ENCODE measurements at places on chromosomes 3 and 15.

- DNase-seq = no peak
Observed at GRCh38 chr3:195697582-195698324, 23.0 kb upstream of the MUC20 start.

GRCh38 chr15:27061739-27062138, 90.8 kb downstream of the GABRG3 start:
- DNase-seq = no peak

DNA sequence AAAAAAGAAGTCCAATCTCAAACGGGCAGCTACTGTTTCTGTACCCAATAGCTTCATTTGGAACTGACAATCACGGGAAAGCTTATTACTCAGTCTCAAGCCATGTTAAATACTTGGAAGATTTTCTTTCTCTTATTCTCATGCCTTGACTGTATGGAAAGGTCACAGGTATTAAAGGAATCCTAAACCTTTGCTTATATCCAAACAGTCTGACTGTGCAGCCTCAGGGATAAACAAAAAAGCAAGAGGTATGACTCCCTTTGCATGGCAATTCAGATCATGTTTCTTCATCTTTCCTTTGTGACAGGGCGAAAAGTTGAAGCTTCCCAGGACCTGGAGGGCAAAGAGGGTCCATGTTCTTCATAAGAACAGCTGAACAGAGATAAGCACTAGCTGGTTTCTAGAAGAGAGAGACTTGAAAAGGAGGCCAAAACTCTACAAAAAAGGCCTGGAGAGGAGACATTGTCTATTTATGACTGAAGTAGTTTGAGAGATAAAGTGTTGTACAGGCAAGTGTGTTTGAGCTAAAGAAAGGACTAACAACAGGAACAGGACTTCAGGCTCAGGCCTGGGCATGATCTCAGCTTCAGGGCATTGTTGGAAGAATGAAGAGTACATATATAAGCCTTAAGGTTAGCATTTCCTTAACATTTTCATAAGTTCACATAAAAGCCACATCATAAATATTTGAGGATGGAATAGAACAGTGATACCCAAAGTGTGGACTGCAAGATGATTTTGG, 231.0 kb upstream of the THRB start:
- DNase-seq = no peak

DNA sequence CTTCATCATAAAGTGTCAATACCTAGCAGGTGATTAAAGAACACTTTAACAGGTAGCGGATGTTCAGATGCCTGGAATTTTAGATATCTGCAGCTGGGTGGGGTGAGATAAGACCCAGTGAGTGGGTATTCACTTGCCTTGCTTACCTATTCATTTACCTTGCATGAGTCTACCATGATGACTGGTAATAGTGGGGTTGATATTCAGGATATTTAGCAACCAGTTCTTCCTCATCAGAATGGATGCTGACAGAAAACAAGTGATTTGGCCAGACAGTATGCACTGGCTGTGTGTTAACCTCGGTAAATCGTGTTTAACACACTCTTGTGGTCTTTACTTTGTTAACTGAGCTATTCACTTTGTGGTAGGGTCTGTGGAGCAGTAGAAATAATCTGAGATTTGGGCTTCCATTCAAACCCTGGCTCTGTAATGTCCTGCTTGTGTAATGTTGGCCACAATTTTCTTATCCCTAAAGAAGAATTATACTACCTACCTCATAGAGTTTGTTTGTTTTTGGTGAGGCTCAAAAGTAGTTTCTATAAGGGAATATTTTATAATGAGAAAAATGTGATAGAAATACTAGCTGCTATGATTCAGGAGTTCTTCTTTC, 391.9 kb upstream of the TBL1XR1 start:
- no peak for DNase-seq

DNA sequence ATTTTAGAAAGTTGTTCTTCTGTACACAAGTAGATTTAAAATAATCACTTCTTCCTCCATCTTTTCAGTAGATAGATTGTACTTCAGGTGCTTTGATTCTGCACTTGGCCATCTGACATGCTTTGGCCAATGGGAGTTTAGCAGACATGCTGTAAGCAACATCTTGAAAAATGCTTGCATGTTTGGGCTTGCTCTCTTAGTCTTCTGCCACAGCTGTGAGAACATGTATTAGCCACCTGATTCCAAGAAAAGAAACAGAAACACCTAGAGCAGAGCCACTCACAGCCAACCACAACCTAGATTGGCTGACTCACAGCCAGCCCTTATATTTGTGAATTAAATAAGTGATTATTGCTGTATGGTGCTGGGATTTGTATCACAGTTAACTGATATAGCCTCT, 70.2 kb upstream of the GADL1 start:
- DNase-seq = no peak

DNA sequence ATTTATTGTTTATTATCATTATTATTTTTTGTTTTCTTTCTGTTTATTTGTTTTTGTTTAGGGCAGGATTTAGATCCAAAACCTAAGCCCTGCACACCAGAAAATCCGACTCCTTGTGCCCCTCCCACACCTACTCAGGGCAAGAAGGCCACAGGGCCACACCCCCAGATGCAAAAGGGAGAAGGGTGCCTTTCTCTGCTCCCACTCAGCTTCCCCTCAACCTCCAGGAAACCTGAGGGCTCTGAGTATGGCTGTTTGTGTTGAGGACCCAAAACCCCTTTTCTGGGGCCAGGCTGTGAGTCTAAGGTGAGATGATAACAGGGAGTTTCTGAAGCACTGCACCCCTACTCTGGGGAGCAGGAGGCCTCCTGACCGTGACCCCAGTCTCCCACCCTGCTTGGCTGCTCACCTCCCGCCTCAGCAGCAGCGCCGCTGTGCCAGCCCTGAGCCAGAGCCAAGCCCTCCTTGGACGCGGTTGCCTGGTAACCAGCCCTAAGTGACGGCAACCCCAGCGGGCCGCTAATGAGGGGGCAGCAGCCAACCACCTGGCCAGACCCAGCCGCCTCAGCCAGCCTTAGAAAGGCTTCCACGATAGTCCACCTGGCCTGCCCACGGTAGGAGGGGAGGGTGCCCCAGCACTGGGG, 6.4 kb upstream of the C15orf39 start:
- no peak for DNase-seq

DNA sequence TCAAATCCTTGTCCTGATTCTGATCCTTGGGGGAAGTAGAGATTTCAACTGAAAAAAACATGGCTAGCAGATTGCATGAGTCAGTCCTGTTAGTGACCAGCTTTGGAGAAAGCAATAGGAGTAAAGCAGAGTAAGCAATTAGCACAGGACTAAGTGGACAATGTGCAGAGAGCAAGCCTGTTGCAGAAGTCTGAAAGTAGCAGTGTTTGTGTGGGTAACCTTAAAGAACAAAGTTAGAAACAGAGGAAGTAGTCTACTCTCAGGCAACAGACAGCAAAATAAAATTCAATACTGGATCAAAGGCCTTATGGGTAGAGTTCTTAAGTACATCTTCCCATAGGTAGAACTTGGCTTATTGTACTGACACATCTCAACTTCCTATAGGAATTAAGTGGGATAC, 916.8 kb downstream of the CADM2 start:
- no peak for DNase-seq

GRCh38 chr3:108097322-108098002, 6.6 kb upstream of the CD47 start:
- no peak for DNase-seq

DNA sequence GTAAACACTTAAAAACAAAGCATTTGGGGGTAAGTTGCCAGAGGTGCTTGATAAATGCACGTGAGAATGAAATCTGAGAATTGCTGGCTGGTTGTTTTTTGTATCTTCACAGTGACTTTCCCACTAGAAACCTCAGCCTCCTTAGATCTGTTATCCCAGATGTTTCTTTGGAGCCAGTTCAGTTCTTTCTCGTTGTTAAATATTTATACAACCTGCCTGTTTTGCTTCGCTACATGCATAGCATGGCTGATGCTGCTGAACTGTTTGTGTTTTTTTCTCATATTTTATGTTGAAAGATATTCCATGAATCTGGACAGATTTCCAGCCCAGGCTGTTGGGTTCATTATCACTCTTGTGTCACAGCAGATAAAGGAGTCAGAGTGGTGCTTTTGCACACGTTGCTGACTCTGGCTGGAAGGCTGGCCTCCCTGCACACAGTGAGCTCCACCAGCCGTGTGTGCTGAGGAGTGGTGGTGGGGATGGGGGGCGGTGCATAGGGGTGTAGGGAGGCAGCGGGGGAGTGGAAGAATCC, 80.2 kb downstream of the ARNT2 start:
- no peak for DNase-seq

GRCh38 chr3:108662142-108662738, 72.7 kb downstream of the DZIP3 start:
- DNase-seq = peak; percentile 59

- DNase-seq = no peak
Observed at GRCh38 chr3:16378920-16379319, 113.9 kb downstream of the OXNAD1 start.

- DNase-seq = peak; percentile 43
Observed at GRCh38 chr15:90002428-90002844, 1.3 kb downstream of the ZNF710 start.

GRCh38 chr15:74322558-74323180, 44.8 kb downstream of the CYP11A1 start:
- peak; percentile 64 for DNase-seq

- DNase-seq = no peak
Observed at GRCh38 chr15:78415284-78415683, 22.7 kb upstream of the IREB2 start.

Data from CD4-positive, alpha-beta T cell treated with Interleukin-17A for 4 hours (primary cell).